Muscle of back (tissue), 13 donors: ENCODE measurements at places on chromosomes 16 and 17. TPM values are rescaled to one million over a fixed set of nuclear protein-coding genes. Genes with fewer than 3 reads are reported as not detected.
A peak's percentile ranks its signal among the peaks of the same experiment; 100 is the strongest.

- DNase-seq = no peak
Measured at GRCh38 chr17:40462343-40463121, 19.3 kb downstream of the IGFBP4 start.

DNA sequence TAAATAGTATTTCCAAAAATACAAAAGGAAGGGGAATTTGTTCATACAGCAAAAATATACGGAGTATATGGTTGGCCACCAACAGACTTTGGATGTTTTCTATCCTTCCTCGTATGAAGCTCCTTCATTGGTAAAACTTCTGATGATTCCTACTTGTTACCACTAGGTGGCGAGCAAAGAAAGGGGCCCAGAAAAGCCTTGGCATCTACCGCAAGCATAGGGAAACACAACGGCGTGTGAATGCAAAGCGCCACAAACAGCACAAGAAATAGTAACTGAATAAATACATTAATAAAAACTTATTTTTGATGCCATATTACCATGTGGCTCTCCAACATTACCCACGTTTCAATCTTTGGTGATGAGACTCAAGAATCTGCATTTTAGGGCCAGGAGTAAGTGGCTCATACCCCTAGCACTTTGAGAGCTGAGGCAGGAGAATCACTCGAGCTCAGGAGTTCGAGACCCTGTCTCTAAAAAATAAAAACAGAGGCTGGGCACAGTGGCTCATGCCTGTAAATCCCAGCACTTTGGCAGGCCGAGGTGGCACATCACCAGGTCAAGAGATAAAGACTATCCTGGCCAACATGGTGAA is 34.5 kb downstream of the YWHAE start:
- DNase-seq = peak; percentile 76

GRCh38 chr16:30659507-30660423 is 1.5 kb downstream of the FBRS start:
- peak; percentile 60 for DNase-seq

DNA sequence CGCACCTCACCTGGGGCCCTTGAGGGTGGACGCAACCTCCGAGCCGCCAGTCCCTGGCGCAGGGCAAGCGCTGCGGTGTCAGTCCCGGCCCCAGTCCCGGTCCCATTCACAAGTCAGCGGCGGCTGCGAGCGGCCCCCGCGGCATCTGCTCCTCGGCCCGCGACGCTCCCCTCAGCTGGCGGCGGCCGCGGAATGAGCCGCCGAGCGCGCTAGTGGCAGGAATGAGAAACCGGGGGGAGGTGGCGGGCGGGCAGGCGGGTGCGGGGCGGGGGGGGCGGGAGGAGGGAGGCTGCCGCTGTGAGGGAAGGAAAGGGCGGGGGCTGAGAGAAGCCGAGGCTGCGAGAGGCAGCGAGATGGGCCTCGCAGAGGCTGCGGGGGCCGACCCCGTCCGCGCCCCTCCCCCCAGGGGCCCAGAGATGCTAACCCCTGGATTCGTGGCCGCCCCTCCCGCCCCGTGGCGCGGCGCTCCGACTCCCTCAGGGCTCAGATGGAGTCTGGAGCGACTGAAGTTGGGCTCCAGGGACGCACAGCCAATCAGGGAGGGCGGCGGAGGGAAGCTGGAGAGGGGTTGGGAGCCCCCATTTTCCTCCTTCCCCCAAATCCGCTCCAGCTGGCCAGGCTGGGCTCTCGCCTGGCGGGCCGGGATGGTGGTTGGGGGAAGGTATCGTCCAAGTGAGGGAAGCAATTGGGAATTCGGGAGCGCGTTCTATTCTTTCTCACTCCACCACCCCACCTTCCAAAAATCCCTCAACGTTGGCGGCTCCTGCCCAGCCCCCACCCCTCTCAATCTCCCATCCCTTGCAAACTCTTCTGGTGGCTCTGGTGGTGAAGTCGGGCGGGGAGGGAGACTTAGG is at the start of gene CDH11:
Gene CDH11 (minus strand): TSS at position 194 of the 854 bp plus-strand sequence. CDS start 117,194 bp downstream, outside the sequence.
- peak; percentile 94 for DNase-seq

- DNase-seq = peak; percentile 52
Measured at GRCh38 chr16:70576431-70577255, 53.0 kb downstream of the SF3B3 start.

DNA sequence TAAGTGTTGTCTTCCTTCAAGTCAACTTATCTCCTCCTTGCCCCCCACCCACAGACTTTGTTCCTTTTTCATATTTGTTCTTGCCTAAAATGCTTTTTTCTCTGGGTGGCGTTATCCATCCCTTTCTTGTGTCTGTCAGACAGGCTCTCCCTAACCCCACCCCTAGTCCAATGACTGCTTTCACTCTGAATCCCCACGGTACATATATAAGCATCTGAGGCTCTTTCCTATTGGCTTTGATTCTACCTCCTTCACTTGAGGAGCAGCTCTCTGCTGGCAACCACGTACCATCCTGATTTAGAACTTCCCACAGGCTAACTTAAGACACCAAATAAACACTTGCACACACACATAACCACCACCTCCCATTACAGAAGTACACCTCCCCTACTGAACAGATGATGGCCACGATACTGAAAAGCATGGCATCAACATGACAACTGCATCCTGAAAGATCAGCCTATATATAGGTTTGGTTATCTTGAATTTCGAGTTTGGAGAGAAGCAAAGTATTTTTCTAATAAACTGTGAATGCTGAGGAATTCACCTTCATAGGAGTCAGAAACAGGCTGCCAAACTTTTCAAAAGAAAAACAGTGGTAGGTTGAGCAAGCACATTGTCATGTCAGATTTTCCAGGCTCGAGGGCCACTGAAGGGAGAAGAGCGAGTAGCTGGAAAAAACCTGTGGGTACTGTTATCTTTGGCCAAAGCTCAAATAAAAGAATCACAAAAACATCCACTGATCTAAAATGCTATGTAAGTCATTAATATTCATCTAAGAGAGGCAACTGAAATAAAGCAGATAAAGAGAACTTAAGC is 24.3 kb downstream of the STAT3 start:
- no peak for DNase-seq

DNA sequence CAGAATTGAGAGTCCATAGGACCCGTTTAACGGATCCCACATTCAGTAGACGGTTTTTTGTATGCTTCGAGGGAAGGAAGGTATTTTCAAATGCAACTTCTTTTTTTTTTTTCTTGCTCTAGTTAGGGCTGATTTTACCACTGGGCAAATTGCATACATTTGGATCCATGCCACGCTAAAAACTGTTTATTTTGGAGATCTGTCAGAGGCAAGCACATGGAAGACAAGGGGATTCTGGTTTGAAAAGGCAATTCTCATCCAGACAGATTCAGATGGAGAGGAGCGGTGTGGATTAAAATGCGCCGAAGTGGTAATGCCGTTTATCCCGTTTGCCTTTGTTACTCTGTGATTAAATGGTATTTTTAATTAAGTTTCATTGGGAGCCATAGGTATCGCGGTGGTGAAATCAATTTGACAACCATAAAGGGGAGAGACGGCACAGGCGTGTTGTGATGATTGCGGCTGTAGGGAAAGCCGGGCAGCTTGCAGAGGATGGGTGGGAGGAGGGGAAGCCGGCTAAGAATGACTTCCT is 170.4 kb downstream of the IRX3 start:
- DNase-seq = no peak

- DNase-seq = no peak
Measured at GRCh38 chr16:24689128-24689527, 40.3 kb upstream of the TNRC6A start.

DNA sequence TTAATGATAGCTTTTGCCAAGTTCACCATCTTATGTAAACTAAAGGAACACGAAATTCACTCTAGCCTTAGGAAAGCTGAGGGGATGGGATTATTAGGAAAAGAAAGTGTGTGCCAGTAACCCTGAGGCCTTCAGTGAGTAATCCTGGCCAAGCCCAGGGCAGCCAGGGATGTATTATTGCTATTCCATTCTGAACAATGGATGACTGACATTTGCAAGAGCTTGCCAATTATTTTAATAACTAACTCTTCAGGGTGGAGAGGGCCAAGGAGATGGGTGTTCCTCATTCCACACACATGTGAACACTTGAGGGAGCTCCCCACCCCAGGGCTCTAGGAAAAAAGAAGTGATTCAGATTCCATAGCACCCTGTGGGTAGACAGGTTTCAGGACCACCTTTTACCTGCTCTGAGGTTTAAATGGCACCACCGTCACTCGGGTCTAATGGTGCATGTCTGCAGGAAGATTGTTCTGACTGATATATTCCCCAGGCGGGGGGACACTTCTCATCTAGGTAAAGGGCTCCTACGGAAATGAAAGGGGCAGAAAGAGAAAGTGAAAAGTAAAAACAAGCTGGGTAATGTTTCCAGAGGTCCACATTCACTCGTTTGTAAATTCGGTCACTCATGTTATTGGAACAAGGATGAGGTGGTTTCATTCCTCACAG is 41.5 kb downstream of the TK2 start:
- DNase-seq = no peak

GRCh38 chr16:74449470-74449869 is 28.2 kb upstream of the CLEC18B start:
- no peak for DNase-seq

- DNase-seq = no peak
Measured at GRCh38 chr17:63646488-63646806, 24.2 kb downstream of the MAP3K3 start.

- DNase-seq = no peak
Measured at GRCh38 chr16:87701078-87701460, 64.7 kb downstream of the KLHDC4 start.

GRCh38 chr17:39487946-39488345 is 26.7 kb downstream of the CDK12 start:
- no peak for DNase-seq

DNA sequence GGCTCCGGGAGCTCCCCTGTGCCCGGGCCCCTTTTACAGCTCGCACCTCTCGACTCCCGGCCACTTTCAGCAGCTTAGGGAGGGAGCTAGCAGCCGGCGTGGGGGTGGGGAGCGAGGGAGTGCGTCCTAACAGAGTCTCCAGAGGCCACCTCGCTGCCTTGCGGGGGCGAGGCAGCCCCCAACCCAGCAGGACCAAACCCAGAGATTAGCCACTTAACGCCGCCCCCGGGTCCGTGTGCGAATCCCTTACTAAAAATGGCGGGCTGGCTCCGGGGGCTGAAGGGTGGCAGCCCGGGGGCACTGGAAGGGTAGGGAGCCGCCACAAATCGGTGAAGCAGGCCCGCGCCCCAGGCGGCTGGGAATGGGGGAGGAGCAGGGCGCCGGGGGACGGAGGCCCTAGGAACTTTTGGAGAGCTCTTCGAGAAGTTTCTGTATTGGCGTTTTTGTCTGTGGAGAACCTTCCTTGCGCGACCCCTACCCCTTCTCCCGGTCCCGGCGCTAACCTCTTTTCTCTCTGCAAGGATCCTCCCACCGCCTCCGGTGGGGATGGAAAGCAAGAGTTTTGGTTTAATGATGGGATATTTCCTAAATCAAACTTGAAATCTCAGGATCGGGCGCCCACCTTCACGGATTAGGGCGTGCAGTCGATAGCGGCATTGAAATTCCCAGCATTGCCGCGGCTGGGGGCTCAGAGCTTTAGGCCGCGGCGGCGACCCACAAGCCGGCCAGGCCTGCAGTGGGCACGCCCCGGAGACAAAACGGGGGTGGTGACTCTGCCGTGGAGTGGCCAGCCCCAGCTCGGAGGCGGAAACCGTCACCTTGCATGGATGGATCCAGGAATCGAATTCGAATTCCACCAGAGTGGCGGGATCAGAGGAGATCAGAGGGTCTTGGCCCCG is 793 bp upstream of the IRX3 start:
- peak; percentile 47 for DNase-seq

- peak; percentile 43 for DNase-seq
Measured at GRCh38 chr16:88967830-88968588, 9.0 kb downstream of the CBFA2T3 start.

DNA sequence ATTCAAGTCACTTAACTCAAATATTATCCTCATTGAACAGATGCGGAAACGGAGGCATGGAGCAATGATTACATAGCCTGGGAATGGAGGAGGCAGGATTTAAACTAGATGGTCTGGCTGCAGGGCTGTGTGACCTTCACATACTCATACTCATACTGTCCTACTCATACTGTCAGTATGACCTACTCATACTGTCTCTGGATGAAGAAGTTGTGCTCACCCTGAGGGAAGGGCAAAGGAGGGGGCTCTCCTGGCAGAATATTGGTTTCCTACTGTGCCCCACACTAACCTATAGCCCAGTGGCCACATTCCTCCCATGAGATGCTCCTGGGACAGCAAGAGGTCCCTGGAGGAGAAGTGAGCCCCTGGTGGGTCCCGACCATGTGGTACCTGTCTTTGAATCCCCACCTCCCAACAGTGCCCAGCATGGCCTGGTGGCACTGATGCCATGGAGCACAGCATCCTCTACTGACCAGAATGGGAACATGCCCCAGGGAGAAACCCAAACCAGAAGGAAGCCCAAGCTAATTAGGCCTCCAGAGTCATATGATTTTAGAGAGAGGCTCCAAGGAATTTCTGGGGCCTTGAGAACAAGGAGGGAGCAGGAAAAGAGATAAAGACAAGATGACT is 197.3 kb upstream of the SDK2 start:
- DNase-seq = no peak

The ABCC11 gene
- polyA plus RNA-seq = 0.08 TPM

The ITGAL gene
- polyA plus RNA-seq = 8.7 TPM

The EME1 gene
- 5.5 TPM for polyA plus RNA-seq

The SECTM1 gene
- 2.6 TPM for polyA plus RNA-seq

The SARM1 gene
- 5.0 TPM for polyA plus RNA-seq

The FNDC8 gene
- polyA plus RNA-seq = not detected

The TBX2 gene
- 9.2 TPM for polyA plus RNA-seq
